Effector memory CD4-positive, alpha-beta T cell (primary cell): ENCODE measurements at places on chromosomes 6 and 20.

DNA sequence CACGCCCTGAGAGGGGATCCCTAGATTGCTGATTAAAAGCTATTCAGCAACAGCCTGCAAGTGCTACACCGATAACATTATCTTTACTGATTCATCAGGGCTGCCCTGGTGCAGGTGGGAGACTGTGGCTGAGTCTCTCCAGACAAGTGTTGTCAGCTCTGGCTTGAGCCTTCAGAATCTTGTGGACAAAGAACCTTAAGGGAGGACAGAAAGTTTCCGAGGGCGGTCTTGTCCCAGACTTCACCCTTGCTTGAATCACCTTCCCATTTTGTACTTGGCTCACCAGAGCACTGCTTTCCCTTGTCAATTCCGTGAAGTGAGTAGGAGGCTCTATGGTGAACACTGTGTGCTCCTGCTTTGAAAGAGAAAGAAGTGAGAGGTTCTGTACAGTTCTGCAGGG is 88.6 kb upstream of the PCSK2 start:
- no peak for DNase-seq

- DNase-seq, result no peak
Observed at GRCh38 chr20:43725666-43726065, 1.1 kb downstream of the GTSF1L start.

DNA sequence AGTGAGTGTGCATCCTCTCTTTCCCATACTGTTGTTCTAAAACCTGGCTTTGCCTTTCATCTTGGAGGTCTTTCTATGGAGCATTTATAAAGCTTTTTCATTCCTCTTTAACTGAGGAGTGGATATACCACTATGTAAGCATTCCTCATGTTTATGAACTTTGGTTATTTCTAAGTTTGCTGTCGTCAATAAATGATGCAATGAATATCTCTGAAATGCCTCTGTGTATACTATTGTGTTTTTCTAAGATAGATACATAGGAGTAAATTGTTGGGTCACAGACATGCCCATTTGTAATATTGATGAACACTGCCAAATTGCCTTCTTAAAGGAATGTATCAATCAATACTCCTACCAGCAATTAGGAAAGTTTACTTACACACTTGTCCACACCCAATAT is 53.9 kb downstream of the SLC22A2 start:
- DNase-seq, result no peak

GRCh38 chr6:112286010-112286409 is 31.6 kb upstream of the LAMA4 start:
- DNase-seq, result peak; percentile 27

- DNase-seq, result no peak
Observed at GRCh38 chr6:143673669-143674068, 4.1 kb upstream of the PHACTR2 start.

DNA sequence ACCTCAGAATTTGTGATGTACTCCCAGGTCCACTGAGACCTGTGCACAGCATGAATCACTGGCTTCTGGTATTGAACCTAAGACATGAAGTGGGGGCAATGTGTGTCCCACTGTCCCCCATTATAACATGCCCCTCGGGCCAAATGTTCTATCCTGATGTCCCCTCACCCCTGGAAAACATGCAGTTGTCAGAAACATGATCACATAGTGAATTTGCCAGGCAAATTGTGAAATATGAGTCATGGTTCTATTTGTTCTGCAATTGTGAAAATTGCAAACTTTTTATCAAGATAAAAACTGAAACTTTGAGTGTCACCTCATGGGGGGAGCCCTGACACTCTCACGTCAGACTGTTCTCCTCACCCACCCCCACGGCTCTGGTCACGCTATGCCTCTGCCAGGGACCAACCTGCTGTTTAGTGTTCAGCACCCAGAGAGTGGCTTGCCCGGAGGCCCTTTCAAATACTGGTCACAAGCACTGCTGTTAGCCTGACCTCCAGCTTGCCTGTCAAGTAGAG is 305.3 kb downstream of the CLIC5 start:
- DNase-seq, result no peak

DNA sequence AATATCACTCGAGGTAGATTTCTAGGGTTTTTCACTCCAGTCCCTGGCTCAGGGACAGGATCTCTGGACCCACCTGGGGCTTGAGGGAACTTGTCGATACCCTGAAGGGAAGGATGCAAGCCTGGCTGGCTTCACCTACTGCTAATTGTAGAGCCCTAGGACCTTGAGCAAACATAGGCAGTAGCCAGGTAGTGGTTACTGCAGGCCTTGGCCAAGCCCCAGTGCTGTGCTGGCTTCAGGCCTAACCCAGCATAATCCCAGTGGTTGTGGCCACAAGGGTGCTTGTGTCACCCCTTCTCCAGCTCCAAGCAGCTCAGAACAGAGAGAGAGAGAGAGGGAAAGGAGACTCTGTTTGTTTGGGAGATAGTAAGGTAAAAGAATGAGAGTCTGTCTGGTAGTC is 5.8 kb upstream of the MCM9 start:
- no peak for DNase-seq

DNA sequence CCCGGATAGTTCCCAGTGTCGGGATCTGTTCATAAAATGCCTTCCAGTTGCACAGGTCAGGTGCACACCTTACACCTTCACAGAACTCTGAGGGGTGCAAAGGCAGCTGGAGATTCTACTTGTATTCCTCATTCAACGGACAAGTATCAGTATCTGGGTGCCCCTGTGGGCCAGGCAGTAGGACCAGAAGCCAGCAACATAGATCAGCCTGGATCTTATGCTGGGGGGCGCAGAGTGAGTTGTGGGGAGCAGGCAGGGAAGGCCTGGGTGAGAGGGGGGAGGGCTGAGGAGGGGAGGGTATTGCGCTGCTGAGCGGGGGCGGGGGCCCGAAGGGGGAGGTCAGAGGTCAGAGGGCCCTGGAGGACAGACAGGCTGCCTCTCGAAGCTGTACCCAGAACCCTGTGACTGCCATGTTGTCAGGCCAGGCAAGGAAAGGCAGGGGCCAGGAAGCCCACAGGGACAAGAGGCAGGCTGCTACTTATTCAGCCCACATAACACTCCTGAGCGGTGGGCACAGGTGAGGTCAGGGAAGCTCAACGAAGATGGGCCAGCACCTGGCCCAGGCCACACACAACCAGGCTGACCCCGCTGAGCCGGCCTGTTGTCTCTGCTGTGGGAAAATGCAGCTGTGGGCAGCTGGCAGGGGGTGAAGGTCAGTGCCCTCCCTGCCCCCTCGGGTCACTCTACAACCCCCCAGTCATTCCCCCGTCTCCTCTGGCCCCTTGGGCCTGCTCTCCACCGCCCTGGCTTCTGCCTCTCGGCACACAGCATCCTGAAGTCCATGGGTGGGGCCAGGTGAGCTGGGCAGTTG is 1.1 kb downstream of the OPRL1 start:
- DNase-seq, result no peak

DNA sequence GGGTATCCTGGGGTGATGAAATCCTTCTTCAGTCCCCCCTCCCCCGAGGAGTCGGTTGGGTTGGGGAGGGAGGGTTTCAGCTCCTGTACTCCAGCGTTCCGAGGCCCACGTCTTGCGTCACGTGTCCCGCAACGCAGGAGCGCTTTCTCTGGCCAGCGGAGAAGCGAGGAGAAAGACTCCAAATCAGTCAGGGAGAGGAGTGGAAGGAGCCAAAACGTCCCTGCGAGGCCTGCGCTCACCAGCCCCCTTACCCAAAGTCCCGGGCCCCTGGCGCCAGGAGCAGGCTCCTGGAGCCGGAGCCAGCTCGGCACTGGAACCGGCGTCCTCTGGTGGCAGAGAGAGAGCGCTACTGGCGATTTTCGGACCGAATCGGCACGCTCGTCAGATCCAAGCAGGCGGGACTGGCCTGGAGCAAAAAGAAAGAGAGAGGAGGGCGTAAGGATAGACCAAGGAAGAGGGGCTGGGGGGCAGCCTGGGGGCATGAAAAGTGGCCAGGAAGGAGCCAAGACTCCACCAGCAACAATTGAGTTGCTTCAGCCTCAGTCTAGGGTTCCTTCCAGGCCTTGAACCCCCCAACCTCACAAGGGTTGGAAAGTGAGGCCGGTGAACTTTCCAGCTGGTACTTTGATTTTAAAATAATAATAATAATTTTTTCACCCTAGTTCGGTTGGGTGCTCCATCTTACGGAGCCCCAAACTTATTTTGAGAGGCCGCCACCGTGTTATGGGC is at the start of gene GNAS:
TSS of gene GNAS (plus strand) at position 174 of the 729 bp plus-strand sequence.
- peak; percentile 20 for DNase-seq

DNA sequence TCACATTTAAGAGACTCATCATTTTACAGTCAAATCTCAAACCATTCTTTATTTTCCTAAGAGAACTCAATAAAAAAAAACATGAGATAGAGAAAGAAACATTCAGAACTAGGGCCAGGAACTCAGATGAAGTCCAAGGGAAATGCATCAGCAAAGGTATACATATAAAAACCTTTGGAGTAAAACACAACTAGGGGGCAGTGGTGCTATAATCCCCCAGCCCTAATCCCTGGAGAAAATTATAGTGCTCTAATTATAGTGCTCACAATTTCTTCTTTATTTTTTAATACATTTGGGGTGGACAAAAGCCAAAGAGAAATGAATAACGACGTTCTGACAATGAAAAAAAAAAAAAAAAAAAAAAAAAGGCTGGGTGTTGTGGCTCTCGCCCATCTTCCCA is 100.6 kb upstream of the EMILIN3 start:
- no peak for DNase-seq

- DNase-seq, result no peak
Observed at GRCh38 chr6:126633373-126633772, 293.5 kb downstream of the CENPW start.

DNA sequence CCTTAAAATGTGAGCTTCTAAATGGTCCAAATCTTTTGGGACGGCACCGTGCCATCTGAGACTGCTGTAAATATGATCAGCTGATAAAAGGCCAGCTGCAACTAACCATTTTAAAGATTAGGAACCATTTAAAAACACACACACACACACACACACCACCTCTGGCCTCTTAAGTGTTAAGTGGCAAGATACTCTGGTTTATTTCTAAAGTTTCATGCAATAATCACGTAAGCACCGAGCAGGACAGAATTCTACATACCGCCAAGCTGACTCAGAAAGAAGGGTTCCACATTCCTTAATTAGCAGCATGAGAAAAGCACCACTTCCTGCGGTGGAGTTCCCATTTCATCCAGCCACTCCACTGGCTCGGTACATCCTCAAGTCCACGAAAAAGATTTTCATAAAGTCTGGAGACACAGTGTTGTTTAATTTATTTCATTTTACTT is 17.8 kb upstream of the ZNF217 start:
- DNase-seq, result no peak

GRCh38 chr20:63443606-63444395 is 28.7 kb downstream of the KCNQ2 start:
- no peak for DNase-seq

DNA sequence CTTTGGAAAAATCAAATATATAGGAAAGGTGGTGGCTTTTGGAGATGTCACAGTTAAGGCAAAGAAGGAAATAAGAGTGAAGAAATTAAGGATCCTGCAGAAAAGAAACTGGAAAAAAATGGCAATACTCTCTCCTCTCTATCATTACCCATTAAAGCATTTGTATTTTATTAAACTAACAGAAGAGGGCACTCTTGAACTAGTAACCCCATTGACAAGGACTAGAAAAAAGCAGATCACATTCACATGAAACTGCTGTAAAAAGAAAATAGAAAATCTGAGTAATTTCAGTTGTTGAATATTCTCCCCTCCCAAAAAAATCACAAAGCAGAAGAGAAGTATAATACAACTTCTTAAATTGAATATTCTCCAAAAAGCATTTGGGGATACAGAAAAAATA is 104.1 kb upstream of the SLC35B3 start:
- no peak for DNase-seq
